CD4-positive, alpha-beta T cell treated with Interleukin-15 for 4 hours (primary cell): ENCODE measurements at places on chromosomes 3 and 15.

DNA sequence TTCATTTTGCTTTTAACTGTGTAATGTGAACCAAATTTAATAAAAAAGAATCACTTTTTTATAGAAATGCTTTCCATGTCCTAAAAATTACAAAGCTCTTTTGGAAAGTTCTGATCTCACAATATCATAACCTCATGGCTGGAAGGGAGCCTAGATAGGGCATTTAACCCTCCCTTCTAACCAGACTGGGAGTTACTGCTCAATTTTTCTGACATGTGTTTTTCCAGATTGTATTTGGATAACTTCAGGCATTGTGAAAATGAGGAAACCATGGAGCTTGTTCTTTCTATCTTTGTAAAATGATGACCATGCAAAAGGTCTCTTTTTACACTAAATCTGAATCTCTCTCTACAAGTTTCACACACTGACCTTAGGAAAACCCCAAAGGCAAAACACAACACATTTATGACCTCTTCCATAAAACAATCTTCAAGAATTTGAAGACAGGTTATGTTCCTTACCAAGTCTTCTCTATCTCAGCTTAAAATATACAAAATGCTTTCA lies 508.8 kb downstream of the DIPK2A start:
- DNase-seq, result no peak

DNA sequence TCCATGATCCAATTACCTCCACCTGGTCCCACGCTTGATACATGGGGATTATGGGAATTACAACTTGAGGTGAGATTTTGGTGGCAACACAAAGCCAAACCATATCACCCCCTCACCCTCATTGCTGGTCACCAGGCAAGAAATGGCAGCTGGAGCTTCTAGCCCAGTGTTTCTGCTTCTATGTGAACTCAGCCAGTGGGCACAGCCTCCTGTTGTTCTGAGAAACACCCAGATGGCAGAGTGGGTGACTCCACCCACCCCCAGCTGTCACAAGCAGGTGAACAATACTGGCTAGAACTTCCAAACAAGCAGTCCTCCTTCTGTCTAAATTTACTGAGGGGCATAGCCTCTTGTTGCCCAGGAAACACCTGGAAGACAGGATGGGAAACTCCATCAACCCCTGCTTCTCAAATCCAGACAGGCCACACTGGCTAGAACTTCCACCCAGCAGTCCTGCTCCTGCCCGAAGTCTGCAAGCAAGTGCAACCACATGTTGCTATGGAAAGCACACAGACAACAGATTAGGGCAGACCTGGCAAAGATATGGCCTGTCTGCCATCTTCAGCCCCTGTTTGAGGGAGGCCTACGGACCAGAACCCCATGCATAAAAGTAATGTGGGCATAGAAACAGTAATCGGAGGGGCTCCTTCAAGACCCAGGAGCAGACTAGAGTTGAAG lies 114.1 kb downstream of the DTWD1 start:
- no peak for DNase-seq

DNA sequence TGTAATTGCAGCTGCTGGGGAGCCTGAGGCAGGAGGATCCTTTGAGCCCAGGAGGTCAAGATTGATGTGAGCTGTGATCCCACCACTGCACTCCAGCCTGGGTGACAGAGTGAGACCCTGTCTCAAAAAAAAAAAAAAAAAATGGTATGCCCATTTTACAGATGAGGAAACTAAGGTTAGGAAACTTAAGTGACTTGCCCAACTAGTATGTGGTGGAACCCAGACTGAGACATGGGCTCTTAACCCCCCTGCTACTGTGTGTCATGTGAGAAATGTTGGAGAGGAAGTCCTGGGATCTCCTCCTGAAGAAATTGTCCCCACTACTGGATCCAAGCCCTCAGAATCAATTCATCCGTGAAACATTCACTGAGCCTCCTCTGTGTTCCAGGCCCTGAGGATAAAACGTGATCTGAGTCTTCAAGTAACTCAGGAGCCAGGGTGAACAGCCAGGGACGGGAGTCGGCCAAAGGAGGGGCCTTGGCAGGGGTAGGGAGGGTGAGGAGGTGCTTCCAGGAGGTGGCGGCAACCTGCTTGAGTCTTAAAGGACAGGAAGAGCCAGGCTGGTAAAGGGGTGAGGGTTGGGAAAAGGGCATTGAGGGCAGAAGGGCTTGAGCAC lies 19.6 kb upstream of the RNU6-1 start:
- no peak for DNase-seq

DNA sequence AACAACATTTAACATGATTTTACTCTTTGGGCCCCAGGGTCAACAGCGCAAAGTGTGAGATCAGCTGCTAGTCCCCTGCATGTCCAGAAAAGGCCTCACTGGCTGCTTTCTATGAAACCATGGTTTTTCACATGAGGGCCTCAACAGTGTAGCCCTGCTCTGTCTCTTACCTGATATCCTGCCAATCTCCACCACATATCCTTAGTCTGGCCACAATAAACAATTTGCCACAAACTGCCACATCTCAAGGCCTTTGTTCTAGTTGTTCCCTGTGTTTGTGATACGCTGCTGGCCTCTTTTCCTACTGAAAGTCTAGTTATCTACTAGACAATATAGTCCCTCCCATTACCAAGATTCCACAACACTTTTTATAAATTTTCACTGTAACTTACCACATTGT lies 17.7 kb downstream of the VPS39 start:
- no peak for DNase-seq

GRCh38 chr15:87263871-87264270 lies 992.7 kb downstream of the NTRK3 start:
- DNase-seq, result no peak

DNA sequence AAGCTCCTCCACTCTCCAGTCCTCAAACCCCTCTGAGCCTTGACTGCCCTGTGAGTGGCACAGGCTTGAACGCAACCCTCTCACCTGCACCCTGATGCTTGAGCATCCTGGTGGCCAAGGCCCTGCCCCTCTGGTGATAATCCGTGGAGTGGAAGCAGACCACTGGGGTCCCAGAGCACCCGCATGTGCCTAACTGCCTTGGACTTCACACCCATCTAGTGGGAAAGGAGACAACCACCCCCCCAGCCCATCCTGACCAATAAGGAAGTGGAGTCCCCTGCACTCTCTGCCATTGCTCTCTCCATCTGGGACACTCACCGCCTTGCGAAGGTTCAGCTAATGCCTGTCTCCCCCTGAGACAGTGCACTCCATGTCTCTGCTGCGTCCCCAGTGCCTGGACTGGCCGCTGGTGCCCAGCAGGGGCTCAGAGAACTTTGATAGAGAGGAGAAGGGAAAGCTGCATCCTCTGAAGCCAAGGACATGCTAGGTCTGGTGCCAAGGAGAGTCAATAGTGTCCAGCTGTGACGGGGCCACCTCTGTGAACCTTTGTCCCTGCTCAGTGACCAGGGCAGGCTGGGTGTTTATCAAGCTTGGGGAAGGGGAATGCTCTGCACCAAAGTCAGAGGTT lies 3.4 kb downstream of the KLF15 start:
- no peak for DNase-seq

DNA sequence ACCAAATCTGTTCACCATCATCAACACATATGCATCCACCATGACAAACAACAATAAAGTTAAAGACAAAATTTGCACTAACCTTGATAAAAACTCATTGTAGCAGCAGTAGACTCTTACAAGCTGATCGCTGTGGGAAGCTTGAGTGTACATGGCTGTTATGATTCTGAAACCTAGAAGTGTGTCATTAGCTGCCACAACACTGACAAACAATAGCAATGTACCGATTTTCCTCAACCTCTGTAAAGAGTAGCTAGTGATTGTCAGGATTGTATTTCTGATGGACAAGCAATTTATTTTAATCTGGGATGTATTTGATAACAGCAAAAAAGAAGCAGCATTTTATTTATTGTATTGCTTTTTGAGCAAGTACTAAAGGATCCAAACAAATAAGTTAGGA lies 1357.7 kb downstream of the ROBO1 start:
- DNase-seq, result no peak
